ENCODE measurements at places on chromosomes 5 and 9.
A peak's percentile ranks its signal among the peaks of the same experiment; 100 is the strongest.

GRCh38 chr5:151222790-151223446 is 974 bp downstream of the CCDC69 start:
- DNase-seq = no peak

- no peak for DNase-seq
Measured at GRCh38 chr5:75460532-75460931, 50.9 kb downstream of the CERT1 start.

GRCh38 chr5:68134033-68134668 is 81.4 kb upstream of the PIK3R1 start:
- DNase-seq = no peak

- no peak for DNase-seq
Measured at GRCh38 chr5:137563646-137564397, 64.7 kb upstream of the SPOCK1 start.

GRCh38 chr5:62722360-62722759 is 143.7 kb downstream of the LRRC70 start:
- no peak for DNase-seq

DNA sequence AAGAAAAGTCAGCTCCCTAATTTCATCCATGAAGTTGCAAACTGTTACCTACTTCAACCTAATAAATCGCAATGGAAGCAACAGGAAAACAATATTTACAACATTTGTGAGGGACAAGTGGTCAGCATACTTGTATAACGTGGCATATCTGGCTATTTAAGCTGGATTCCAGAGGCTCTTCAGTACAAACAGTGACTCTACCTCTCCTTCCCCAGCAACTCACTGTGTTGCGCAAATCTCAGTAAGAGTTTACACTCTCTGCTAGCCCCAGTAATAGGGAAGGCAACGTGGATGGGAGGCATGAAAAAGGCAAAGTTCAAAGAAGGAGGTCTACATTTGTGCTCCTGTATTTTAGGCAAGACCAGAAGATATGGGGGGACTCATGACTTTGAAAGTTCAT is 18.9 kb upstream of the SEMA5A start:
- no peak for DNase-seq

DNA sequence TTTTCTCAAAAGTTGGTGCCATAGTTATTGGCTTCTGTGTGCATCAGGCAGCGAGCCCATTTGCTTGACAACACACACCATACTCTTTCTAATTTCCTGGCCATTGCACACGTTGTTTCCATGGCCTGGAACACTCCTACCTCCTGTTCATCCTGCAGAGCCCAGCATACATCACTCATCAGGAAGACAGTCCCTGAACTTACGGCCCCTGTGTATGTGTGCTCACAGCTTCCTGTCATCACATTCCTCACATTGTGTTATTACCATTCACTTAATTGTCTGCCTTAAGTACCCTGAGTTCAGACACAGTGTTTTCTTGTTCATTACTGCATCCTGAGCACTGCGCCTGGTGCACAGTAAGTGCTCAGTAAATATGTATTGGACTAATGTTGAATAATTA is 355.9 kb downstream of the PRELID2 start:
- no peak for DNase-seq

- no peak for DNase-seq
Measured at GRCh38 chr9:83669067-83669466, 38.7 kb downstream of the UBQLN1 start.

- DNase-seq = no peak
Measured at GRCh38 chr9:131616983-131617604, 71.8 kb downstream of the PRRT1B start.

DNA sequence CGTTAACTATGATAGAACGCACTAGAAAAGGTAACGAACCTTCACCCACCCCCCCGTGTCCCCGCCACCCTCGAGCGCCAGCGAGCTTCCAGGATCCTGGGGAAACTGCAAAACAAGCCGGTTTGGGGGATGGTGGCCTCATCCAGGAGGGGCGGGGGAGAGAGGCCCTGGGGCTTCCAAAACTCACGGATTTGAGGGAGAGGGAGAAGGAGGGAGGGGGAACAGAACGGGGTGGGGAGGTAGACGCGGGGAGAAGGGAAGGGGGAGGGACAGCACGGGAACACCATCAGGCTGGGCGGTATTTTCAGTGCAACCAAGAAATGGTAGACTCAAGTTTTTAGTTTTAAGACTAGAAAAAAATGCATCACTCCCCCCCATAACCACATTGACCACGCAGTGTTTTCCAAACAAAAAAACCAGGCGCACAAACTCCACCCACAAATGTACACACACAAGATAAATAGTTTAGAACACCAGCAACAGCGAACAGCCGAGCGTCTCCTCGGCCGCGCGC is 1.4 kb downstream of the NRARP start:
- peak; percentile 47 for DNase-seq

DNA sequence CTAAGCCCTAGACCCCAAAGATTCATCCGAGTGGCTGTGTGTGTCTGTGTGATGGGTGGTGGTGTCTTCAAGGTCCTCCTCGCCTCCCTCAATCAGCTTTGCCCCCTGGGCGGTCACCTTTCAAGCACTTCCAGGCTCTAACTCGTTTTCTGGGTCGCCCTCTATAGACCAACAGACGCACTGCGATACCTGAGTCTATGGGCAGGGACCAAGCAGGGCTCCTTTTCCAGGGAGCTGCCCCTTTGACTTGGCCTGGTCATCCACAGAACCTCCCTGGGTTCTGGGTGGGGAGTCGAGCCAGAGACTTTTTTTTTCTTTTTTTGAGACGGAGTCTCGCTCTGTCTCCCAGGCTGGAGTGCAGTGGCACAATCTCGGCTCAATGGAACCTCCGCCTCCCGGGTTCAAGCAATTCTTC is 1.1 kb downstream of the SLC27A4 start:
- peak; percentile 80 for DNase-seq

- DNase-seq = no peak
Measured at GRCh38 chr5:59786334-59786805, 107.2 kb downstream of the PDE4D start.
